Thoracic aorta (tissue), 2 donors: ENCODE measurements at places on chromosomes 16 and 17. TPM values are rescaled to one million over a fixed set of nuclear protein-coding genes. Genes with fewer than 3 reads are reported as not detected.

Gene IGFALS
- 0.54 TPM for total RNA-seq

Gene AOC3
- total RNA-seq, result 117 TPM

Gene IRX5
- 2.3 TPM for total RNA-seq

Gene ADORA2B
- total RNA-seq, result not detected

Gene GNGT2
- total RNA-seq, result not detected

Gene ZACN
- total RNA-seq, result not detected
